ENCODE measurements at places on chromosomes 1 and 21. TPM values are rescaled to one million over a fixed set of nuclear protein-coding genes. Genes with fewer than 3 reads are reported as not detected.

Gene VPS72
- 41.8 TPM for total RNA-seq

Gene IARS2
- total RNA-seq = 26.7 TPM

Gene RWDD3
- total RNA-seq = 15.7 TPM

Gene PTPN22
- total RNA-seq = 58.5 TPM

DNA sequence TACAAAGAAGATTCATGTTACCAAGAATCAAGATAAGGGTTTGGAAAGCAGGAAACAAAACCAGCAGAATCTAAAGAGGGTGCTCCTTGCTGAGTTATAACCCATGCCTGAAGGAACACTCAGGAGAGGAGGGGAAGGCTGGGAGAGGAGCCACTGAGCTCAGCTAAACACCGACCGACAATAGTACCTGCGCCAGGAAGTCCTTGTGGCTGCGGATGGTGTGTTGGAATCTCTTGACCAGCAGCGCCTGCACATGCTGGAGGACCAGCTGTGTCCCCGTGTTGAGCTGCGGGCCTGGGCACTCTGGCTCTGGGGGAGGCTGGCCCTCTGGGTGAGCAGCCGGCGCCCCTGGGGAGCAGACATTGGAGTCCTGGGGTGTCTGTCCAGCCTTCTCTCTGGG lies 89.4 kb downstream of the ABCA4 start:
- no peak for DNase-seq

DNA sequence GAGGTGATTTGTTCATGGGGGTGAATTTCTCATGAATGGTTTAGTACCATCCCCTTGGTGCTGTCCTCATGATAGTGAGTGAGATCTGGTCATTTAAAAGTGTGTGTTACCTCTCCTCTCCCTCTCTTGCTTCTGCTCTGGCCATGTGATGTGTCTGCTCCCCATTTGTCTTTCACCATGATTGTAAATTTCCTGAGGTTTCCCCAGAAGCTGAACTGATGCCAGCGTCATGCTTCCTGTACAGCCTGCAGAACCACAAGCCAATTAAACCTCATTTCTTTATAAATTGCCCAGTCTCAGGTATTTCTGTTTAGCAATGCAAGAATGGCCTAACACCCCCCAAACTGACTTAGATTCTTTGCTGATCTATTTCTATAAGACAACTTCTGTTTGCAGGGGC lies 249.4 kb upstream of the B3GALT2 start:
- DNase-seq = no peak

- no peak for DNase-seq
Observed at GRCh38 chr1:244113532-244114320, 62.6 kb downstream of the ZBTB18 start.

- no peak for DNase-seq
Observed at GRCh38 chr1:12065872-12066271, 2.8 kb downstream of the TNFRSF8 start.

Data from CD4-positive, CD25-positive, alpha-beta regulatory T cell (primary cell).